Activated CD8-positive, alpha-beta memory T cell treated with anti-CD3 and anti-CD28 coated beads, Interleukin-2, amount 10 ng/mL, durations not matched to agents 7 days and 5 days (primary cell): ENCODE measurements at places on chromosomes 3 and 15. TPM values are rescaled to one million over a fixed set of nuclear protein-coding genes. Genes with fewer than 3 reads are reported as not detected.

HEMK1 gene
- 61.3 TPM for total RNA-seq

CRYGS gene
- total RNA-seq, result 4.7 TPM

LPP gene
- 23.6 TPM for total RNA-seq

ACOX2 gene
- not detected for total RNA-seq

- H3K4me3 ChIP-seq, result no peak overlapping the region
- H3K36me3 ChIP-seq, result no peaks in the 10 kb centered on the region
- no peak overlapping the region for H3K27ac ChIP-seq
- no peaks in the 10 kb centered on the region for H3K4me1 ChIP-seq
Observed at GRCh38 chr3:87135412-87135811, 91.7 kb upstream of the CHMP2B start.

DNA sequence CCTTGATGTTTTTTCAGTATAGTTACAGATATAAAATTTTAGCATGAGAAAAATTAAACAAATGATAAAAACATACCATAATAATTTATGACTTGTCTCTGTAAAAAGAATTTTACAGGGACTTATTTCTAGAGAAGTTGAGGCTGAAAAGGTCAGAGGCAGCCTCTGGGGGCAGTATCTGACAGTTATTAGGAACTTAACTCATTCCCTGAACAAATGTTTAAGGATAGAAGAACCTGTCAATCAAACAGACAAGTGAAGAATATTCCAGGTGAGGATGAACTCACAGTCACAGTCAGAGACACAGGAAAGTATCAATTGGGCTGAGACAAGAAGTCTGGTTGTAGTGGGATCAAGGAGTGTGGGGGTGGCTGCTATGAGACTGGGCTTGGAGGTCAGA, 7.3 kb downstream of the MYLK start:
- DNase-seq, result no peak
- no peak overlapping the region for H3K4me3 ChIP-seq

DNA sequence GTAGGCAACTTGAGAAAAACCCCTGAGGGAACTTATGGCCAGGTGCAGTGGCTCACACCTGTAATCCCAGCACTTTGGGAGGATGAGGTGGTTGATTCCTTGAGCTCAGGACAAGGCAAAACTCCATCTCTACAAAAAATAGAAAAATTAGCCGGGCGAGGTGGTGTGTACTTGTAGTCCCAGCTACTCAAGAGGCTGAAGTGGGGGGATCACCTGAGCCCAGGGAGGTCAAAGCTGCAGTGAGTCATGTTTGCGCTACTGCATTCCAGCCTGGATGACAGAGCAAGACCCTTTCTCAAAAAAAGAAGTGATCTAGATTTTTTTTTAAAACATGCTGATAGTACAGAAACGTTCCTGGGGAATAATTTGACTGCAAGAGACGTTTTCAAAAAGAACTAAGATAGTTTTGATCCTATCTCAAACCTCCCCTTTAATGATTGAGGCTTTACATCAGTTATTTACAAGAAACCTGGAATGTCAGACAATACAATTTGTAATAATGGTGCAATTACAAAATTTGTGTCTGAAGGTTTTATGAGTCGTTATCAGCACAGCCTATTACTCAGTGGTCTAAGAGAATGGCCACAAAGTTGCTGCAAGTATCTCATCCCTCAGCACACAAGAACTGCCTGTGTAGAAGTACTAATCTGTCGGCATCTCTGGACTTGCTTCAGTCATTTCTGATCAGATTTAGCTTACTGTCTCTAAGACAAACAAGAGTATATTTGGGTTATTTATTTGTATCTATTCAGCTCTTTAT, 32.2 kb upstream of the KLHL25 start:
- no peaks in the 10 kb centered on the region for H3K4me1 ChIP-seq
- H3K36me3 ChIP-seq, result no peaks in the 10 kb centered on the region

DNA sequence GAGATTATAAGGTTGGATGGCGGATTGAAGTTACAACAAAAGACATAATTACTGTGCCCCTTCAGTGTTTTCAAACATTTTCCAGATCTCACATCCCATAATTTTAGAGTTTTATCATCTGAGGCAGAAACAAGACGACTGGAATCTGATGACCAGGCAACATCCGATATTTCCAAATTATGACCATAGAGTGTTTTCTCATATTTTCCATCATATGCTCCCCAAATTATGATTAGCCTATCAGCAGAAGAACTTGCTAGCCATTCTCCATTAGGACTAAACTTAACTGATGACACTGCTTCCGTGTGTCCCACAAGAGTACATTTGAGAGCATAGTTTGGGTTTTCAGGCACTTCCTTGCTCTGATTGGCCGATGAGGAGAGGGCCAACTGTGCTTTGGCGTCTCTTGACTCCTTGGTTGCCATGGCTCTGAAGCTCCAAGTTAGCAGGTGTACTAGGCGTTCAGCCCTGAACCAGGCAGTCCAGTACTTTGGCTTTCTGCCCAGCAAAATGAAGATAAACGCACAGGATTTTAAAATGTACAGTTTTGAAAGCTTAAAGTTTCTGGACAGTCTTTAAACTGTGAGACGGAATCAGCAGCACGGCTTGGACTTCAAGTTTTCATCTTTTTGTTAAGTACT, 638 bp downstream of the WDR5B start:
- peak overlapping the region; percentile 95 for H3K4me3 ChIP-seq
- H3K4me1 ChIP-seq, result peaks cover 47% of the 10 kb centered on the region
- peak overlapping the region; percentile 95 for H3K27ac ChIP-seq
- H3K36me3 ChIP-seq, result peaks cover 20% of the 10 kb centered on the region

GRCh38 chr3:42979044-42979972, at the start of gene GASK1A:
GASK1A (plus strand) TSS chr3:42979311; CDS start chr3:42979643, 332 bp downstream.
- no peak for DNase-seq
- peaks cover 7% of the 10 kb centered on the region for H3K36me3 ChIP-seq
- H3K27ac ChIP-seq, result no peak within 1 kb of the TSS
- peak within 1 kb of the TSS; percentile 39 for H3K4me3 ChIP-seq
- H3K4me1 ChIP-seq, result peaks cover 4% of the 10 kb centered on the region
